Fibroblast of skin of left biceps (primary cell): ENCODE measurements at places on chromosomes 16 and 17.

DNA sequence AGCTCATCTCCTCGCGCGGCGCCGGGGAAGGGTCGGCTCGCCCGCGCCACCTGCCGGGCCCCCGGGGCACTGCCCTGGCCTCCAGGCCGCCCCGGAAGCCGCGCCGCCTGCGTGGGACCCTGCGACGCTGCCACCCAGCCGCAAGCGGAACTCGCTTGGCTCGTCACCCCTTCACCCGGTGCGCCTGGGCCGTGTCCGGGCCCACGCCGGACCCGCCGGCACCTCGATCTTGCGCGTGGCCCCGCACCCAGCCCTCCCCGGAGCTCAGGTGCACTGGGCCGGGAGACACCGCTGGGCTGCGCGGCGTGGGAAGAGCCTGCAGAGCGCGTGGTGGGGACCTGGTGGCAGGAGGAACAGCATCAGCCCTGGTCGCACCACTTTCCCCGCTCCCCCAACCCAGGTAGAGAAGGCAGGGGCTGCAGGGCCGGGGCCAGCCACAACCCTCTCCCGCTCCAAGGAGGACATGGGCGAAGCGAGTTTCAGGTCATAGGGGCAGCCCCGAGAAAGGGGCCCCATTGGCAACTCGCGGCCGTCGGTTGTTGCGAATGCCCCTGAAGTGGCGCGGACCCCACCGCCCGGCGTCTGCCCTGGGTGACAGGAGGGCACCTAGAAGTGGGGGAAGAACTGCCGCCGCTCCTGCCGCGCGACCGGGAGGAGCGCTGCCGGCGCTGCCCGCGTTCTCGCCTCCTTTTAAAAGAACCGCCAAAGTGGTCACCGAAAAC is 363 bp upstream of the MIF4GD start:
- DNase-seq = no peak

- DNase-seq = no peak
These were observed 6.3 kb downstream of the MYBBP1A start for GRCh38 chr17:4548721-4549531.

DNA sequence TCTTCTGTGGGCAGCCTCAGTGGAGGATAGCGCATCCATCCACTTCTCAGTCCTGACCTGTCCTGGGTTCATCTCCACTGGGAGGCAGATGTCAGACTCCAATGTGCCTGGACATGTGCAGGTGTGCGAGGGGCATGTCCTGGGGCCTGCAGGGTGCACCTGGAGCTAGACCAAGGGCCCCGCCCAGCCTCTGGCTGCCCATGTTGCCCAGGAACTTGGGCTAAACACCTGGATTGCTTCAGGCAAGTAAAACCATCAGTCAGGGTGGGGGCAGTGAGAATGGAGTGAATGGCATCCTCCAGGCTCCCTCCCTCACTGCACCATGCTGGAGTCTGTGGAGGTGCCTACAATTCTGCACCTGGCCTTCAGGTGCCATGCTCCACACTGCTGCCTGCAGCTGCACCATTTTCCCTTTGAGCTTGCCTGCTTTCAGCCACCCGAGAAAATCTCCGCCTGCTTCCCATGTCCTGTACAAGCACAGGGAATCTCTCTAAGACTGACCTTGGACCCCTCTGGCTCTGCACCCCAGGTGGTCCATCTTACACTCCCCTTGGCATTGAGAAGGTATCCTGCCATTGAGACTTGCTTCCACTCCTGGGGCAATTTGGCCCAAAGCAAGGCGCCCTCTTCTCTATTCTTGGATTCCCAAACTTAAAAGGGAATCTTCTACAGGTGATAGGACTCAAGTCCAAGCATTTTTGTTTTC is 2.1 kb upstream of the MFSD6L start:
- no peak for DNase-seq

DNA sequence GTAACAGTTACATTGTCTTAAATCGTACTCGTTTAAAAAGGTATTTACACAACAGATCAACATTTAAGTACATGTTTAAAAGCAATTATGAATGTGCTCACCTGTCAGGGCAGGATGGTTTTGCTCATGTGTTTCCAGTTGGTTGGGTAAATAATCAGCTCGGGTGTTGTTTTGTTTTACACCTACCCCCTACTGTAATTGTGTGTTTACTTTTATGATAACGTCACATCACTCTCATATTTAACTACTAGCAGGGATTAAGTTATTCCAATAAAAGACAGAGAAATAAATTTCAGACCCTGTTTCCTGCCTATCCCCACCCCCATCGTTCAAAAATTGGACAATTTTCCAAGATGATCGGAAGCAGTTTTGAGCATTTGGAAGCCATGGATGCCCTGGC is 390.2 kb downstream of the SEC14L1 start:
- no peak for DNase-seq

- DNase-seq = no peak
These were observed 11.7 kb upstream of the TMIGD1 start for GRCh38 chr17:30345527-30346075.

DNA sequence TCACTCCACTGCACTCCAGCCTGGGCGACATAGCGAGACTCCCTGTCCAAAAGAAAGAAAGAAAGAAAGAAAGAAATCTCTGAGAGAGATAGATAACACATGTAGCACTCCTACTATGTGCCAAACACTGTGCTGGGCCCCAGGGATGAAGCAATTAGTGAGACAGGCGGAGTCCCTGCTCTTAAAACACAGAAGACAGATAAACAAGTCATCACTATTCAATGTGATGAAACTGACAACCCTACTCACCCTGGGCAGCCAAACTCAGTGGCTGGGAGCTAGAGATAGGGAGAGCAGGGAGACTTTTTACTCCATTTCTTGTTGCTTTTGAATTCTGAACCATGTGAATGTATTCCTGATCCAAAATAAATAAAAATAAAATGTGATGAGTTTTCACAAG is 35.2 kb upstream of the GOSR2 start:
- DNase-seq = no peak
